COLO829 (cell line): ENCODE measurements at places on chromosomes 4 and X.

DNA sequence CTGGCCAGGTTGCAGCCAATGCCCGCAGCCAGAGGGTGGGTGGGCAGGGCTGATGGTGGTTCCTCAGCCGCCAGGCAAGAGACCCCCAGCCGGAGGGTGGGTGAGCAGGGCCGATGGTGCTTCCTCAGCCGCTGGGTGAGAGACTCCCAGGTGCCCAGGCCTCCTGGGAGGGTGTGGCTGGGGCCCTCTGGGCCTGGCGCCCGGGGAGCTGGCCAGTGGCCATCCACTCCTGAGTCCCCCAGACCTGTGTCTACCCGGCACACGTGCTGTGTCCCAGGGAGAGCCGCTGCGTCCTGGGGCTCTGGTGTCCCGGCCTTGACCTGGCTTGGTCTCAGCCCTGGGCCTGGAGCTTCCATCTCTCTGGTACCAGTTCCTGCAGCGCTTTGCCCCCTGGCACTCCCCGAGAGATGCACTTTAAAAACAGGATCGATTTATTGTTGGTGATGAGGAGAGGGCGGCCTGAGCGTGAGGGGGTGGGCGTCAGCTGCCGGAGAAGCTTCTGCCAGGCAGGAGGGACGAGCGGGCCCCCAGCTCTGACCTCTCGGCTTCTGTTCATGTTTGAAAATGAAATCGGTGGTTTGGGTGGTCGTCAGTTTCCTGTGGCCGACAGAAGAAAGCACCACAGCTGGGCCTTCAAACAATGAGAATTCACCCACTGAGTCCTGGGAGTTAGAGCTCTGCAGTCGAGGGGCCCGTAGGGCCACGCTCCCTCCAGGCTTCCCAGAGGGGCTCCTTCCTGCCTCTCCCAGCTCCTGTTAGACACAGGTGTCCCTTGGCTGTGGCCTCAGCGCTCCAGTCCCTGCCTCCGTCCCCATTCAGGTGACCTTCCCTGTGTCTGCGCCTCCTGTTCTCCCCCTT, 6.5 kb downstream of the DOK7 start:
- no peak for DNase-seq

DNA sequence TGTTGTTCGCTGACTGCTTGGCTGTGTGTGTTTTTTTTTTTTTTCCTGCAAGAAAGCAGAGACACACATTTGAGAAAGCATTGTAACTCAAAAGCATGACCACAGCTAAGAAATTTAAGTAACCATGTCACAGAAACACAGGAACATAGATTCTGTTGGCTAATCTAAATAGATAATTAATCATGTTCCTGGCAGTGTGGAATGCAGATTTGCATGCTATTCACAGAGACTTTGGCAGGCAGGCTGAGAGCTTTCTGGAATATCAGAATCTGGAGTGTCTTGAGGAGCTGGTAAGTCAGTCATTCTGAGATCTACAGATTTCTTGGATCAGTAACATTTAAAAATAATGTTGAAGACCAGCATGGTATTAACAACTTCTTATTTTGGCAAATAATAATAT, 33.2 kb upstream of the SMS start:
- DNase-seq, result no peak

GRCh38 chrX:46994096-46994495, 81.9 kb downstream of the JADE3 start:
- peak; percentile 56 for DNase-seq

DNA sequence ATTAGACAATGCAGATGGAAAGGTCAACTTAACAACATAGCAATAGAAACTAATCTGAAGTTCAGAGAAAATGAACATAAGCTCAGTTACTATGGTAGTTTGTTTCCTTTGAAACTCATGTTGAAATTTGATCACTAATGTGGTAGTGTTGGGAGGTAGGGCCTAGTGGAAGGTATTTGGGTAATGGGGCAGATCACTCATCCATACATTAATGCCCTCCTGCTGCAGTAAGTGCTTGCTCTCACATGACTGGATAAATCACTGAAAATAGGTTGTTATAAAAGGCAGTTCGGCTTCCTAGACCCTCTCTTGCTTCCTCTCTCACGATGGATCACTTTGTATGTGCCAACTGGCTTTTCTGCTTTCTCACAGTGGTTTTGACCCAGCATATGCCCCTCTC, 567.4 kb upstream of the GALNT7 start:
- no peak for DNase-seq

DNA sequence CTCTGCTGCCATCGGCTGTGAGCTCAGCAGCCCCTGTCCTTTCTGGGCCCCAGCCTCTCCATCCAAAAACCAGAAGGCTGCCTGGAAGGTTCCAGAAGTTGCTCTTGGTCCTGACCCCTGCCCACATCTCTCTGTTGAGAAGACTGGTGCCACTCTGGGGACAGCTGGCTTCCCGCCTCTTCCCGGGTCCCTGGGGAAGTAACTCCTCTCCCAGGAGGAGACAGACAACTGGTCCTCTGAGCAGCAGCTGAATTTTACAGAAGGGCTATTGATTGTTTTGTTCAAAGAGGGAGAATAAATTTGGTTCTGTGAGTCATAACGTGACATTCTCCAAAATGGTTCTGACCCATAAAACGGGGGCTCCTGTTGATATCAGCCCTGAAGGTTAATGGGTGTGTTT, 61.2 kb downstream of the TRMT44 start:
- DNase-seq, result no peak

DNA sequence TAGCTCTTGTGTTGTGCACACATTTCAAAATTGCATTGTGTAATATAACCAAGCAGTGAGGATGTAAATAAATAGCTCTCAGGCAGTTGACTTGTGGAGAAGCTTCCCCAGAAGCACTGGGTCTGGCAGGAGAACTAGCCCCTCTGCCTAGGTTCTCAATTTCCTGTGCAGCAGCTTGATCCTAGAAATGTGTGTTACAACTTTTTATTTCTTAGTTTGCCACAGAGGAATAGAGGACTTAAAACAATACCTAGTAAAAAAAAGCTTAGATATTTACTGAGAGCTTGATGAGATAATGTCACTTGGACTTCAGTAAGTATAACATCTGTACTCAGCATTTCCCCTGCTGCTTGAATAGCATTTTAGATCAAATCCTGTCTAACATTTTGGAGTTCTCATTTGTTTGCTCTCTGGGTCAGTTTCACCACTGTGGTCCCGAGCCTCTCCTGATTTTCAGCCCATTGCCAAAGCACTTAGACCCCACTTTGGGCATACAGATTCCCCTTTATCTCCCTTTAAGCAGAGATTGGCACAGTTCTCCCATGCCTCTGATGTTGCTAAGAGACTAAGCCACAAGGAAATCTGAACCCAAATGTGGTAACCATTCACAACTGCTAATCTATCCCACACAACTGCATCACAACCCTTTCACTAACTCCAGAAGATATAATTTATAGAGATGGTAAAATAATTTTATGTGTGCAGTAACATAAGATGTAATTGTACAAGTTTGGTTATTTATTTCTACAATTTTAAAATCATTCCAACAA, 98.2 kb upstream of the NRK start:
- DNase-seq, result no peak

GRCh38 chrX:47658301-47658683, 688 bp downstream of the UXT start:
- no peak for DNase-seq
